Peyer's patch (tissue), 4 donors: ENCODE measurements at places on chromosomes 13 and 19. TPM values are rescaled to one million over a fixed set of nuclear protein-coding genes. Genes with fewer than 3 reads are reported as not detected.

DNA sequence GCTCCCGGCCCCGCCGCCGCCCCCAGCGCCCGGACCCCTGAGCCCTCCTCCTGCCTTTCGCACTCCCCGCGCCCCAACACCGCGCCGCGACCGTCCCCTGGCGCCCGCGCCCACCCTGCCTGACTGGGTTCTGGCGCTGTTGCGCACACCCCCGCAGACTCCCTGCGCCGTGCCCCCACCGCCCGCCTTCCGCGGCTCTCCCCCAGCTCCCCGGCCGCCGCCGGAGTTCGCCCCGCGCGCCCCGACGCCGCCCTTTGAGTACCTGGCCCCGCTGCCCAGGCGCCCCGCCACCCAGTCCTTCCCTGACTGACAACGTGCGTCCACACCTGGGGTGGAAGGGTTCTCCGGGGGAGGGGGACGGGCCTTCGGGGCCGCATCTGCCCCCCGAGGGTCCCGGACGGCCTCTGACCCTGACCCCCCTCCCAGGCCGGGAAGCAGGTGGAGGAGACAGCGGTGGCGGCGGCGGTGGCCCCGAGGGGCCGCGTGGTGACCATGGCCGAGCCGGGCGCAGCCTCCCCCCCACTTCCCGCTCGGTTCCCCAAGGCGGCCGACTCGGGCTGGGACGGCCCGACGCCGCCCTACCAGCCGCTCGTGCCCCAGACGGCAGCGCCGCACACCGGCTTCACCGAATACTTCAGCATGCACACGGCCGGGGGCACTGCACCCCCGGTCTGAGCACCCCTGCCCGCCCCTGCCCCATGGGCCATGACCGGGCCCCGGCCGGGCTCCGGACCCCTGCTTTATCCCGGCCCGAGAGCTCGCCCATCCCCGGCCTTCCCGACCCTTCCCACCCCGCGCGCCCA lies 1.4 kb upstream of the MEGF8 start:
- peak; percentile 22 for DNase-seq
- no peaks in the 10 kb centered on the region for H3K36me3 ChIP-seq
- peak overlapping the region; percentile 72 for H3K4me3 ChIP-seq
- H3K4me1 ChIP-seq: peaks cover 22% of the 10 kb centered on the region
- H3K27ac ChIP-seq: no peak overlapping the region

GRCh38 chr19:39701291-39701690 lies 3.0 kb upstream of the LGALS14 start:
- no peak for DNase-seq
- H3K36me3 ChIP-seq: no peaks in the 10 kb centered on the region
- no peaks in the 10 kb centered on the region for H3K27me3 ChIP-seq
- H3K4me3 ChIP-seq: no peak overlapping the region

DNA sequence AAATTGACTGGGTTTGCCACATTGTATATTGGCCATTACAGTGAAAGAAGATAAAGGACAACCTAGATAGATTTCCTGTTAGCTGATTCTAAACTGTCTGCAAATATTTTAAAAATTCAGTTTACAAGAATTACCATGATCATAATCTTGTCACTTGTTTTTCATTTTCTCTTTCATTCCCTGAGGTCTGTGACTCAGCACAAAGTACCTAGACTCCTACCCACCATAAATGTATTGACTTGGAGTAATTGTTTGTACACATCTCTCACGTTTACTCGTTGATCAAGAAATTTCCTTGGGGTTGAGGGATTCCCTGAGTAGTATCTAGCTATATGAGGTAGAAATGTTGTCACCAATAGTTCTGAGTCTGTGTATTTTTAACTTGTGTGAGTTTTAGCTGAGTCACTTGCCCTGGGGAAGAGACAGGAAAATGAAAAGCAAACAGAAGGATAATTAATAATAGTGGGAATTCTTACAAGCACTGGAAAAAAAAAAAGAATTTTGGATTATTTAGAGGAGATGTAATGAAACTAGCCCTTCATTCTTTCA lies 299.2 kb upstream of the DACH1 start:
- no peak overlapping the region for H3K27ac ChIP-seq
- no peaks in the 10 kb centered on the region for H3K4me1 ChIP-seq
- H3K4me3 ChIP-seq: no peak overlapping the region
- no peaks in the 10 kb centered on the region for H3K27me3 ChIP-seq
- no peak for DNase-seq
- H3K36me3 ChIP-seq: no peaks in the 10 kb centered on the region

- peak overlapping the region; percentile 92 for H3K27ac ChIP-seq
- no peak for DNase-seq
- H3K36me3 ChIP-seq: no peaks in the 10 kb centered on the region
Measured at GRCh38 chr19:40286235-40286970, 1.3 kb upstream of the AKT2 start.

- H3K27ac ChIP-seq: no peak overlapping the region
- H3K4me3 ChIP-seq: no peak overlapping the region
- H3K27me3 ChIP-seq: no peaks in the 10 kb centered on the region
- H3K4me1 ChIP-seq: no peaks in the 10 kb centered on the region
Measured at GRCh38 chr13:29499506-29500165, 95.9 kb downstream of the SLC7A1 start.

DNA sequence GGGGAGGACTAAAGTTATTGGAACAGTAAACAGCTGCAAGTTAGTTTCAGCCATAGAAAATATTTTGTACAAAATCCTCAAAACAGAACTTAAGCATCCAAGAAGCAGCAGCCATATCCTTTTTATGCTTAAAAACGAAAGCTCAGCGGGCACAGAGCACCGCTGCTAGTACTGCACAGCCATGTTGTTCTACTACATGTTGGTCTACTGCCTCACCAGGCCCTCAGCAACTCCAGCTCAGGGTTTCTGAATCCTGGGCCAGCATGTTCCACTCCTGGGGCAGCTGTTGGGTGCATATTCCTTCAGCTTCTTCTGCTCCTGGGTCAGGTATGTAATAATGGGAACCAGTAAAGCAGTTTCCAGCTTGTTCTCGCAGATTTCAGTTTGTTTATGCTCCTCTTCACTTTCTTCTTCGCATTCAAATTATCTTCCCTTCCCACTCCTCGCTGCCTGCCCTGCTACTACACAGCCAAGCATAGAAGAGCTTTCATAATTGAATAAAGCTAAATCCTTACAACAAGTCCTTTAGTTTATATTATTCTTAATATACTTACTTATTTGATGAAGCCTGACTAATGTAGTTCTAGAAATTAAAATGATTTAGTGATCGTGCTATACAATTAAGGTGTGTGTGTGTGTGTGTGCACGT lies 820.5 kb upstream of the ATXN8OS start:
- DNase-seq: no peak
- no peaks in the 10 kb centered on the region for H3K36me3 ChIP-seq
- H3K27me3 ChIP-seq: no peaks in the 10 kb centered on the region
- H3K4me3 ChIP-seq: no peak overlapping the region

GRCh38 chr13:32200741-32201140 lies 114.4 kb downstream of the ZAR1L start:
- no peaks in the 10 kb centered on the region for H3K36me3 ChIP-seq
- no peak for DNase-seq
- H3K27ac ChIP-seq: no peak overlapping the region
- H3K27me3 ChIP-seq: no peaks in the 10 kb centered on the region
- no peak overlapping the region for H3K4me3 ChIP-seq
- H3K4me1 ChIP-seq: peaks cover 4% of the 10 kb centered on the region

GRCh38 chr13:26658448-26659385 lies 101.2 kb downstream of the WASF3 start:
- H3K4me1 ChIP-seq: no peaks in the 10 kb centered on the region
- DNase-seq: no peak
- H3K27me3 ChIP-seq: no peaks in the 10 kb centered on the region

GRCh38 chr13:112674412-112675365 lies 15.1 kb upstream of the ATP11A start:
- no peaks in the 10 kb centered on the region for H3K27me3 ChIP-seq
- no peaks in the 10 kb centered on the region for H3K4me1 ChIP-seq
- H3K36me3 ChIP-seq: no peaks in the 10 kb centered on the region
- H3K4me3 ChIP-seq: no peak overlapping the region

DNA sequence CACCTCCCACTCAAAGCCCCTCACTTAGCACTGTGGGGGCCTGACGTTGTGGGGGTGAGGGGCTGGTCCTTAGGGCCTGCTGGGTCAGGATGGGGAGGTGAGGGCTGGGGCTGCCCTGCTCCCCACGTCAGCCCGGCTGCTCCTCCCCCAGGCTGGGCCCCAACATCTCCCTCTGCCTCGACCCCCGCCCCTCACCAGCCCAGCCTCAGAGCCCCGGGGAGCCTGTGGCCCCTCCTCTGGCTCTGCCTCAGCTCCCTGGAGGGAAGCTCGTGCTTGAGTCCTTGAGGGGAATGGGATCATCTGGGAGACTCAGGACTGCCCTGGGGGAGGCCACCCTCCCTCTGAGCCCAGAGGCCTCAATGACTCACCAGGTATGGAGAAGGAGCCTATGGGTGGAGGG lies 6.8 kb downstream of the LILRA4 start:
- H3K36me3 ChIP-seq: no peaks in the 10 kb centered on the region
- H3K4me1 ChIP-seq: no peaks in the 10 kb centered on the region
- no peak overlapping the region for H3K4me3 ChIP-seq
- no peak for DNase-seq
- no peaks in the 10 kb centered on the region for H3K27me3 ChIP-seq

DNA sequence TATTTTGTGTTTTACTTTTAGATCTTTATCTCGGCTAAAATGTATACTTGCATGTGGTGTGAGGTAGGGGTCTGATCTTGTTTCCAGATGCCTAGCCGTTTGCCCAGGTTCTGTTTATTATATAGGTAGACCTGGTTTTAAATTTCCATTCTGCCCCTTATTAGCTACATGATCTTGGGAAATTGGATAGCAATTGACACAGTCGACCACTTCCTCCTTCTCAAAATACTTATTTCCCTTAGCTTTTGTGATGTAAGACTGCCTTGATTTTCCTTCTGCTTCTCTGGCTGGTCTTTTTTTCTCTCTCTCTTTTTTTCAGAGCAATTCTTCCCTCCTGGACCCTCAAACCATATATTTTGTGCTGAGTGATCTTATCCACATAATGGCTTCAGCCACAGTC lies 3.0 kb upstream of the PGLYRP1 start:
- no peak for DNase-seq
- H3K27ac ChIP-seq: no peak overlapping the region
- no peaks in the 10 kb centered on the region for H3K27me3 ChIP-seq
- H3K4me1 ChIP-seq: no peaks in the 10 kb centered on the region

- DNase-seq: no peak
- H3K27ac ChIP-seq: no peak overlapping the region
- H3K27me3 ChIP-seq: no peaks in the 10 kb centered on the region
- H3K4me1 ChIP-seq: no peaks in the 10 kb centered on the region
- H3K36me3 ChIP-seq: no peaks in the 10 kb centered on the region
Measured at GRCh38 chr13:31092646-31093045, 69.1 kb downstream of the HSPH1 start.

- DNase-seq: peak; percentile 87
- peaks cover 12% of the 10 kb centered on the region for H3K27me3 ChIP-seq
- H3K27ac ChIP-seq: no peak overlapping the region
- H3K36me3 ChIP-seq: no peaks in the 10 kb centered on the region
- peak overlapping the region; percentile 61 for H3K4me3 ChIP-seq
Measured at GRCh38 chr19:46014941-46015686, 7.7 kb downstream of the PGLYRP1 start.

- no peaks in the 10 kb centered on the region for H3K27me3 ChIP-seq
- no peak overlapping the region for H3K4me3 ChIP-seq
- H3K27ac ChIP-seq: no peak overlapping the region
- no peak for DNase-seq
- H3K4me1 ChIP-seq: peaks cover 5% of the 10 kb centered on the region
Measured at GRCh38 chr19:51524666-51525264, 6.7 kb downstream of the SIGLEC6 start.

DNA sequence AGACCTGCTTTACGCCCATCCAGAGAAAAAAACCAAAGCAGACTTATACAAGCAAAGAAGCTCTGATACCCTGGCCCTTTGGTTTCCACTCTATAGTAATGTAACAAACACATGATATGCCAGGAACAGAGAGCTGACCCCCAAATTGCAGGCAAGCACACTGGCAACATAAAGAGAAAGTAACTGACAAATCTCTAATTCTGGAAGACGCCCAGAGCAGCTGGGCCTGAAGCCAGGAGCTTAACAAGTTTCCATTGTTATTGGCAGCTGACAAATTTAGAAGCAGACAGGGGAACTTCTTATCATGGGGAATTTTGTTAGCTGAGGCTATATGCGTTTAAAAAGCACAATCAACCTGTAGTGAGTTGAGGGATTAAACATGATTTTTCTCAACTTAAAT lies 158.0 kb downstream of the DLEU7 start:
- no peaks in the 10 kb centered on the region for H3K36me3 ChIP-seq
- H3K27ac ChIP-seq: no peak overlapping the region
- no peaks in the 10 kb centered on the region for H3K4me1 ChIP-seq
- DNase-seq: no peak
- no peak overlapping the region for H3K4me3 ChIP-seq

DNA sequence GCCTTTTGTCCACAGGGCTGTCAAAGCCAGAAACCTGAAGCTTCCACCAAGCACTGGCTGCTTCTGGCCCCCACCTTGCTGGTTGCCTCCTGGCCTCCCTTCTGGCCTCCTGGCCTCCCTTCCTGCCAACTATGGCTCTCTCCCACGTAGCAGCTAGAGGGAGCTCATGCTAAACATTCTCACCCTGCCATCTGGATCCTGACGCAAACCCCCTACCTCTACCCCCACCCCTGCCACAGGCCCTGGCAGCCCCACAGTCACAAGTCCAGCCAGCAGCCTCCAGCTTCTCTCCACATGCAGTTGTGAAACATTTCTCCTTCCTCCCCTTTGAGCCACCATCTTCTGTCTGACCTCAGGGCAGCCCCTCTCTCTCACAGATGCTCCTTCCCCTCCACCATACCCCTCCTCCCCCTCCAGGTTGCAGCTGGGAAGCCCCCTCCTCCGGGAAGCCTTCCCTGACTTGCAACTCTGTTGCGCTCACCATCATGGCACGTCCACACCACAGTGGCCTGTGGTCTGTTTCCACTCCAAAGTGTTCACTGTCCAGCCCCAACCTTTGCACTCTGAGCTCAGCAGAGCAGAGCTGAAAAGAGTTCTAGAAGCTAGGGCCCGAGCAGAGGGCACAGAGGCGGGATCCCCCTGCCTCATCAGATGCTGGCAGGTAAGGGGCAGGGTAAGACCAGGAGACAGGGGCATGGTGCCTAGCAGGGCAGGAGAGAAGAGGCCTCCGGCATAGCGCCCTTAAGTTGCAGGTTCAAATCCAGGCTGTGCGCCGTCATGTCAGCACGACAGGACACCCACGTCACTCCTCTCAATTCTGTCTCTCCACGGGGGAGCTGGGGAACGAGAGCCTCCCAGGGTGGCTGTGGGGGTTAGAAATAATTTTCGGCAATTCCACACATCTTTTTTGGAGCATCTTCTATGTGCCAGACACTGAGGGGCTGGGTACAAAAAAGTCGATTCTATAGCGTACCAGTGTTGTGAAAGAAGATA lies 7.3 kb downstream of the ADGRL1 start:
- no peak overlapping the region for H3K4me3 ChIP-seq
- no peak for DNase-seq
- H3K36me3 ChIP-seq: no peaks in the 10 kb centered on the region

The APOC1 gene
- total RNA-seq: 3.9 TPM

The NDUFA11 gene
- total RNA-seq: 101 TPM

The CGB7 gene
- not detected for total RNA-seq

The KEAP1 gene
- 53.6 TPM for total RNA-seq

The IGFL3 gene
- not detected for total RNA-seq

The TEX29 gene
- not detected for total RNA-seq

The DNMT1 gene
- 40.1 TPM for total RNA-seq

The GNA15 gene
- total RNA-seq: 12.4 TPM

The FRY gene
- total RNA-seq: 10.6 TPM

The GPX4 gene
- total RNA-seq: 325 TPM

The GFY gene
- not detected for total RNA-seq
